ENCODE measurements at places on chromosomes 1 and 21.
A peak's percentile ranks its signal among the peaks of the same experiment; 100 is the strongest.

DNA sequence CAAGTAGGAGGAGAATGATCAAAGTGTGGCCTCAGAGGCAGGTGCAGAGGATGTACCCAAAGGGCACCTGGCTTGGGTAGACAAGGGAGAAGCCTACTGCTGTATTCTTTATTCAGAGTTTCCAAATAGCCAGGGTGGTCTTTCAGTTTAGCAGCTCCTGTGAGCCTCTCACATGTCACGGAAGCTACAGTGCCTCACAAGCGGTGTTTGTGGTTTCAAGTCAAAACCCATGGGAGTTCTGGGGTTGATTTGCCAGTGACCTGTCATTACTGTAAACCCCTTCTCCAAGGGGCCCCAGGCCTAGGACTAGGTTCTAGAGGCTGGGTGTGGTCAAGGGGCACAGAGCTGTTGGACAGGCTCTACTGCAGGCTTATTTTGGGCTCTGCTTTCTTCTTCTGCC, 10.2 kb upstream of the IL10 start:
- no peak for DNase-seq

DNA sequence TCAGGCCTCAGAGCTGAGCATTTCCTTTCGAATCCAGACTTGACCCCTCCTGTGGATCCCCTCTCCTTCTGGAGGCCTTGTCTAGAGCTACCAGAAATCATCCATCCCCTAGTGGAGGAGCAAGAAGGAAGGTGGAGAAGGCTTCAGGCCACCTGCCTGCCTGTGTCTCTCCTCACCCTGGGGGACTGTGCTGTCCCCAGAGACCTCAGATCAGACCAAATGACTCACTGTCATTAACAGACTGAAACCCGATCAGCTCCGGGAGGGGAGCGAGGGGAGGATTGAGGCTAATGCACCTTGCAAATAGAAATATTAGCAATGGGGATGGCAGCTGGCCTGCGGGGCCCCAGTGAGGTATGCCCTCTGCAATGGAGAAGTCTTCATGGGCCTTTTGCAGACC, 2.1 kb downstream of the MYBPH start:
- DNase-seq, result no peak

DNA sequence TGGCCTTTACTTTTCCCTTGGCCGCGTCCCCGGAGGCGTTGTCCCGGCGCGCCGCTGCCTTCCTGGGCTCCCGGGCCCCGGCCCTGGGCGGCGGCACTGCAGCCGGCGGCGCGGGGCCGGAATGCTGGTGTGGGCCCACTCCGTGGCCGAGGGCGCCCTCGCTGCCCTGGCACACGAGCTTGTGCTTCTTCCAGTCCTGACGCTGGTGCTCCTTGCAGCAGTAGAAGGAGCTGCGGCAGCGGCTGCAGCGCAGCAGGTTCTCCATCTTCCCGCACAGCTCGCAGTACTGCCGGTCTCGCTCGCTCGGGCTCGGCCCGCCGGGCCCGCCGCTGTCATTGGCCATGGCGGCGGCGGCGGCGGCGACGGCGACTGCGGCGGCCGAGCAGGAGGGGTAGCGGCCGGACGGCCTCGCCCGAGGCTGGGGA, 529 bp downstream of the EGLN1 start:
- peak; percentile 15 for DNase-seq

DNA sequence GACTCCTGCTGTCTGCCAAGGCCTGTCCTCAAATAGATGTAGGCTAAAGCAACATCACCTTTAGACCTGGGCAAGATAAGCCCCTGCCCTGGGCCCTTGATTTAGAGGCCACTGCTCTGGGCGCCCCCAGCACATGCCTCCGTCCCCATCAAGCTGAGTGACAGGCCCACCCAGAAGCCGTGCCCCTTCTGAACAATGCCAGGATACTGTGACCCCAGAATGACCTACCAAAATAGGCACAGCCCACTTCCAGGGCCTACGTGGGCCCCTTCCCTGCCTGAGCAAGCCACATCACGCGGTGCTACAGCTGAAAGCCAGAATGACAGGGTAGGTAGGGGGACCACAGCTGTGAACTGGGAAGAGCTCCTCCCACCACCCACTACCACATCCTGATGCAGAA, 24.7 kb upstream of the BECN2 start:
- DNase-seq, result no peak

DNA sequence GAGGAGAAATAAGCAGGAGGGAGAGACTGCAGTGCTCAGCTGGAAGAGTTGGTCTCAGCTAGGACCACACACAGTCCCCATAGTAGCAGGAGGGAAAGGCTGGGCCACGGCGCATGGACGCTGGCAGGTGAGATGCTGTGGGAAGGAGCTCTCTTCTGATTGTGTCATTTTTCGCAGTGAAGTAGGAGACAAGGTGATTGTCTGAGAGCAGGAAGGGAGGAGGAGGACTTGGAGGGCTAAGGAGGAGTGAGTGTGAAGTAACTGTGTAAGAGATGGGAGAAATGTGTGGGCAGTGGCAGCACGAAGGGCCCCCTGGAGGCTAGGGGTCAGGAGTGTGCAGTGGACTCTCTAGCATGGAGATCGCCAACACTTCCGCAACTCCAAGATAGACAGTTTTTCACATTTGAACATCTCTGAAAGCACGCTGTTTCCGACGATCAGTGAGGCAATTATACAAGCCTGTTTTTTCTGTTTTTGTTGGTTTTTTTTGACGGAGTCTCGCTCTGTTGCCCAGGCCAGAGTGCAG, 26.4 kb upstream of the KCNC4 start:
- no peak for DNase-seq

DNA sequence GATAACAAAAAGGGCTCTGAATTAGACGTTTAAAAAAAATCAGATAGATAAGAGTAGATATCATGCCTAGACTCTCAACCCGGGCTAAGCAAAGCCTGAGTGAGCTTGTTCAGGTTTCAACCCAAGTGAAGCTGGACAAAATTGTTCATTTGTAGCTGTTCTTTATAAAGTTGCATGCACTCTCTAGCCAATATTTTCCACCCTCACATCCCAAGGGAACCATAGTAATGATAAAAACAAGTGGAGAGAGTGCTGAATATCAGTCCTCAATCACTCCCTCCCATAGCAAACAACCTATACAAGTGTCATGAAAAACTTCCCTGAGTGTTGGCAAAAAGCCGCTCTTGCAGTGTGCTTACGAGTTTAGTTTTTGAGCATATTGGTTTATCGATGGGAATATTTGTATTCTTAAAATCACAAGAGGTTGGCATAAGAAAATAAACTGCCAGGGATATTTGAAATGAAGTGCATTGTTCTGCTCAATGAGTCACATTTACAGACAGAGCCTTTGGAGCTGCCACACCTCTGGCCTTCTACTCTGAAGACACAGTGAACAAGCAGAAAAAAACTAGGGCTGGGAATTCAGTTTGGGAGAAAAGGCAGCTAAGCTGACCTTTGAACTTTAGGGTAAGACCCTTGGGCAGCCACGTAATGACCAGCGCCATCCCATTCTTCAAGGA, 2.2 kb upstream of the CLCA2 start:
- DNase-seq, result no peak

GRCh38 chr1:230785636-230786384, 38.6 kb downstream of the CAPN9 start:
- DNase-seq, result no peak

- peak; percentile 44 for DNase-seq
Observed at GRCh38 chr1:16122916-16123315, 33.0 kb downstream of the EPHA2 start.

GRCh38 chr1:86567878-86568277, 21.0 kb downstream of the CLCA4 start:
- DNase-seq, result no peak

DNA sequence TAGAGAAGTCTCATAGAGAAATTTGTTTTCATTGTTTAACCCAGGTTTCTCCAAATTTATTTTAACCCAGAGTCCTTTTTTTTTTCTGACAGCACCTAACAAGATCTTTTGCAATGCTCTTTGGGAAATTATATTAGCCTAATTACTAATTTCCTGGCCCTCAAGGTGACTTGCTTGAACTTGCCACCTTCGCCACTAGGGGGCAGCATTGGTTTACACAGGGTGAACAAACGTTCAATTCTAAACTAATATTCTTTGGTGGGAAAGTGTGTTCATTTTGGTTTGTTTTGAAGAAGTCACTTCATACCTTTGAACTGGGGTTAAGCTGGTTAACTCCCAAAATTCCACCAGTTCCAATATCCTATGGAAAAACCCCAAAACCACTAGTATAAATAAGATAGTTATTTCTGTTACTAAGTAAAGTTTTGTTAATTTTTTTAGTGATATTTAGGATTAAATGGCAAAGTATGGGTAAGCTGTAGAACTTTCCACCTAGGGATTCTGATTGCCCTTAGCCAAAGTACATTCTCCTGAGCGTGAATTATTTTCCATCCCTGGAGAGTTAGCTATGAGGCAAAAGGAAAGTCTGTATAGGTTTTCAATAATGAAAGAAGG, 13.0 kb downstream of the CCDC190 start:
- peak; percentile 74 for DNase-seq
